ENCODE measurements at places on chromosomes 13 and 19.
A peak's percentile ranks its signal among the peaks of the same experiment; 100 is the strongest.

DNA sequence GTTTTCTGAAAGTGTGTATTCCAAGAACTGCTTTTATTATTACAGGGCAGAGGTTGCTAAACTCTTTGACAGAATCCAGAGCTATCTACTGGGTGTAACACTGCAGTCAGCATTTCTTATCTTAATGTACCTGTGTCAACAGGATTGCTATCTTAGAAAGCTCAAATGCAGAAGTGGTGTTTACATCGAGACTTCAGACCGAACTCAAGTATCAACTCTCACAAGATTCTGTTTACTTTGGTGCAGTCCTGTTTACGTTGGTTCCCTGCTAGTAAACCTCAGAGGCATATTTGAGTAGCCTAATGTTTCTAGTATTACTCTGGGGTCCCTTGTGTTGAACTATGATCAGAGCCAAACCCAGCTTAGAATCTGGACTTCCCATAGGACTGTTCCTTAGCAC is 20.5 kb downstream of the SLC15A1 start:
- no peak for DNase-seq

DNA sequence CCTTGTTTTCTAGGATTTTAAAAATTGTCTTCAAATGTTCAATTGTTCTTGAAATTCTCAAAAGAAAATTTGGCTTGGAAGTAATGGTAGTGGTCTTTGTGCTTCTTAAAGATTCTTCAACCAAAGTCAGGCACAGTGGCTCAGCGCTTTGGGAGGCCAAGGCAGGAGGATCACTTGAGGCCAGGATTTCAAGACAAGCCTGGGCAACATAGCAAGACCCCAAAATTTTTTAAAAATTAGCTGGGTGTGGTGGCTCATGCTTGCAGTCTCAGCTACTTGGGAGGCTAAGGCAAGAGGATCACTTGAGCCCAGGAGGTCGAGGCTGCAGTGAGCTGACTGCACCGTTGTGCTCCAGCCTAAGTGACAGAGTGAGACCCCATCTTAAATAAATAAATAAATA is 153.5 kb upstream of the ZNF507 start:
- DNase-seq = no peak

GRCh38 chr13:29819143-29819542 is 31.3 kb downstream of the UBL3 start:
- DNase-seq = no peak

GRCh38 chr13:26541041-26541440 is 16.4 kb upstream of the WASF3 start:
- no peak for DNase-seq

DNA sequence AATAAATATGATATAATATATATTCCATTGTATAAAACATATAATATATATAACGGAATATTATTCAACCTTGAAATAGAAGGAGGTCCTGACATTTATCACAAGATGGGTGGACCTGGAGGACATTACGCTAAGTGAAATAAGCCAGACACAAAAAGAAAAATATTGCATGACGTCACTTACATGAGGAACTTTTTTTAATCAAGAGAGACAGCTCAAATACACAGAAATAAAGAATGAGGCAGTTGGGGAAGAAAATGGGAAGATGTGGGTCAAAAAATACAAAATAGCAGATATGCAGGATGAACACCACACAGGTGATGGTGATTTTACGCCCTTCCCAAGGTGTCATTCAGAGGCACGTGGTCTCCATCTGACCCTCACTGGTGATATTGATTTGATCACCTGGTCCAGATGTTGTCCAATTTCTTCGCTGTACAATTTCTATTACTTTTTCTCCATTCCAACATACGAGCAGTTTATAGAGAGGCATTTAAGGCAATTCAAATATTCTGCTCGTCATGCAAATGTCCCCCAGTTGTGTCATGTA is 513 bp upstream of the ZNF317 start:
- no peak for DNase-seq

GRCh38 chr13:90623318-90624011 is 724.0 kb upstream of the MIR17HG start:
- no peak for DNase-seq

GRCh38 chr19:40322951-40323615 is 25.1 kb downstream of the C19orf47 start:
- peak; percentile 34 for DNase-seq

DNA sequence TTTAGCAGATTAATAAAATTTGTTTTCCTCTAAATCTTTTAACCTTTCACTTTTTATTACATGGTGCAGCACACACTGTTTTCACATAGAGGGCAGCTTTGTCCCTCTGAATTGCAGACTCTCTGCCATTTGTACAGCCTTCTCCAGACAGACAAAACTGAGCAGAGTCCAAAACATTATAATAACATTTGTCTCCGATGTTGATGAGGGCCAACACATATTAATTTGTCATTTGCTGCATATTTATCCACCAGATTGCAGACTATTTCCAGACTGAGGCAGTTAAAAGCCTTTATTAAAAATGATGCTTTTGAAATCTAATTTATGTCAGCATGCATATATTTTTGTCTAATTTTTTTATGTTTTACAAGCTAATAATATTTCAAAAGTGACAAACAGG is 1251.9 kb upstream of the SLC10A2 start:
- DNase-seq = peak; percentile 54

DNA sequence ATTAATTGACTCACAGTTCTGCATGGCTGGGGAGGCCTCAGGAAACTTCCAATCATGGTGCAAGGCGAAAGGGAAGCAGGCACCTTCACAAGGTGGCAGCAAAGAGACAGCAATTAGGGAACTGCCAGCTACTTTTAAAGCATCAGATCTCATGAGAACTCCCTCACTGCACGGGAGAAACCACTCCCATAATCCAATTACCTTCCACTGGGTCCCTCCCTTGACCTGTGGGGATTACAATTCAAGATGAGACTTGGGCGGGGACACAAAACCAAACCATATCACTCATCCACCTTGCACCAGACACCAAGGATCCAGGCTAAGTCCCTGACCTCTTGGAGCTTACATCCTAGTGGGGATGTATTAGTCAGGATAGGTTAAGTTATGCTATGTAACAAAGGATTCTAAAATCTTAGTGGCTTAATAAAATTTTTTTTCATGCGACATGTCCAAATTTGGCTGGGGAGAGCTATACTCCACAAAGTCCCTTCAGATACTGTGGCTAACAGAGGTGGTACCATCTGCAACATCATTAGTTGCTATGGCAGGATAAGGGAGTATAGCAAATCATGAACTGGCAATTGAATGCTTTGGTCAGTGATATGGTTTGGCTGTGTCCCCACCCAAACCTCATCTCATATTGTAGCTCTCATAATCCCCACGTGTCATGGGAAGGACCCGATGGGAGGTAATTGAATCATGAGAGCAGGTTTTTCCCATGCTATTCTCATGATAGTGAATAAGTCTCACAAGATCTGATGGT is 8.3 kb upstream of the FAM187B start:
- DNase-seq = peak; percentile 61

All from SK-MEL-5 (cell line).